ENCODE measurements at places on chromosomes 13 and 19.
A peak's percentile ranks its signal among the peaks of the same experiment; 100 is the strongest.

DNA sequence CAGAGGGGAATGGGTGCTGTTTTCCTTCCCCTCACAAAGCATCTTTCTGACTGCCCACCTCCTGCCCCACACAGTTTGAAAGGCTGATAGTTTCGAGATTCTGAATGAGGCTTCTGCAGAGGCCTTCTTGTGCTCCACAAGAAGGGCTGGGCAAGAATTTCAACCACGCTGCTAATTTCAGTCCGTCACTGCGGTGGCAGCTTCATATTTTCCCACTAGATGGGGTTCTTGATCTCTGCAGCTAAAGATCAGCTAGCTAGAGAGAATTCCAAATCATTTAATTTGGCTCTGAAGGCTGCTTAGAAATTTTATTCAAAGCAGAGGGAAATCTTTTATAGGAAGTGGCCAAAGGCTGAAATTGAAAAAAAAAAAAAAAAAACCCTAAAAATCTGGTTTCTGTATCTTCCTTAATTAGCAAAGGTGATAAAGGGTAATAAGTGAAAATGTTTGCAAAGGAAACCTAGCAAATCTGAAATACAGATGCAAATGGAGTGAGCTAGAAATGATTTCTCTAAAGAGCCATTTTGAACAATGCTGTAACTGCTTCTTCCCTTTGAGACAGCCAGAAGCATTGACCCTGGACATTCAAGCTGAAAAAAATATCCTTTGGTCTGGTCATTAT, 38.0 kb upstream of the C13orf42 start:
- DNase-seq: no peak

DNA sequence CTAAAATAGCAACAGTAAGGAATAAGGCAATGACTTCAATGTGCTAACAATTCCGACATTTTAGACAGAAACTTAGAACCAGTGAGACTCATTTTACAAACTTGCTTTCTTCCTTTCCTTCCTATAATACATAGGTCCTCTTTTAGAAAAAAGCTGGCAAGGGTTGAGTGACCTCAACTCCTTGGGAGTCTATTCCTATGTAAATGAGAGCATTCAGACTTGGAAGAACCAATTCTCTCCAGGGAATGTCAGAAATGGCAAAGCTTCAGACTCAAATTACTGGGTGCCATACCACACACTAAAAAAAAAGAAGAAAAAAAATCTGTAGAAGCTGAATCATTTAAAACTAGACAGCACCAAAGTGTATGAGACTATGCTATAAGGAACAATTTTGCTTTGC, 1328.2 kb downstream of the OLFM4 start:
- no peak for DNase-seq

- no peak for DNase-seq
Measured at GRCh38 chr19:49564616-49565045, 15.7 kb downstream of the NOSIP start.

DNA sequence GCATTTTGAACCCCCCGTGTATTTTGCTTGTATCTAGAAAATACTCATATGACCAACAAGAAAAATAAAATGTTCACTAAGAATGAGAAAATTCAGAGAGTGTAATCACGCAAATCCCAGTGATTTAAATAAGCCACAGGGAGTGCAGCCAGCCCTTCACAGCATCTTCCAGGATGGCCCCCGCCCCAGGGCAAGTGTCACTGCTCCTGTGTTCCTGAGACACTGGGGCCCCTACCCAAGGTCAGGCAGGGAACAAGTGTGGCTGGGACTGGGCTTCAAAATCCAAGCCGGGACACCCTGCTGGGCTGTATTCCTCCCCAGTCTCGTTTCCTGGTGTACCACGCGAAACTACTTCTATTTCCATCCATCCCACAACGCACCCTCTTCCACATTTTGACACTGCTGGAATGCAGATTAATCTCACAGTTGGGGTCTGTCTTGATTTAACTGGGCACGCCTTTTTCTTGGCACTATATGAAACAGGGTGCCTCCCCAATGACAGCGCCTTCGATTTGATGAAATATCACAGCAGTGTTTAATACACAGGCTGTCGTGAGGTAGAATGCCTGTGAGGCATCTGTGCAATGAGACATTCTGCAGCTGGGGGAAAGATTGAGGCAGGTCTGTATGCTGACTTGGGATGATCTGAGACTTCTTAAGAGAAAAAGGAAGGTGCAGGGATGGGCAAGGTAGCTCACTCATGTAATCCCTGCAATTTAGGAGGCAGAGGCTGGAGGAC, 18.3 kb upstream of the CCNP start:
- DNase-seq: no peak

GRCh38 chr19:38849860-38850435, at the start of gene HNRNPL:
TSS of gene HNRNPL (minus strand) at chr19:38849986. CDS start at chr19:38849966, 20 bp downstream.
- peak; percentile 99 for DNase-seq

- DNase-seq: no peak
Measured at GRCh38 chr19:30631033-30631370, 258.8 kb downstream of the ZNF536 start.

- DNase-seq: no peak
Measured at GRCh38 chr19:50465986-50466705, 10.2 kb upstream of the EMC10 start.

DNA sequence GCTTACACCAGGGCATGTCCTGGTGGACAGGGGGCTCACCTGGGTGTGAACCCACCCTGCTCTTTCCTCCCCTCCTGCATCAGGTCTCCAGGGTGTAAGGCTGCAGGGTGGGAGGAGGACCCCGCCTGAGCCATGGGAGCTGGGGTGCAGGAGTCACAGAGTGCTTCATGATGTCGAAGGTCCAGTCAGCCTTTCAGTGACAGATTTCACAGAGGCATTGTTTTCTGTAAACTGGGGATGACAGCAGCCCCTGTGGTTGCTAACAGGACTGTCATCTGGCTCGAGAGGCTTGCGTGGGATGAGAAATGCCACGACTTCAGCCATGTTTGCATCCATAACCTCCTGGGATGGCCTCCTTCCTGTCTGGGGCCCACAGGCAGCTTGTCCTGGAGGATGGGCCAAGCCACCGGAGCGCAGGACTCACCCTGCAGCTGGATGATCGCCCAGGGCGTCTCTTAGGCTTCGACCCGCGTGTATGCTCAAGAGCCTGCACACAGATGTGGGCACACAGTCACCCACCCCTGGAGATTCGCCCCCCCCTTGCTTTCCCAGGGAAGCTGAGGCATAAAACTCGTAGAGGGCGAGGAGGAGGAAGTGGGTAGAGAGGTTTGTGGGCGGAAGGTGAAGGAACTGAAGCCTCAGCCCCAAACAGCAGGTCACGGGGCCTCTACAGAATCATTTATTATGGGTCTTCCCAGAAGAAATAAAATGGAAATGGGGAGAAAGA, 4.9 kb downstream of the NANOS3 start:
- peak; percentile 33 for DNase-seq

- DNase-seq: no peak
Measured at GRCh38 chr13:77833331-77833863, 85.2 kb downstream of the EDNRB start.

- no peak for DNase-seq
Measured at GRCh38 chr19:48646722-48647216, 782 bp upstream of the CA11 start.

DNA sequence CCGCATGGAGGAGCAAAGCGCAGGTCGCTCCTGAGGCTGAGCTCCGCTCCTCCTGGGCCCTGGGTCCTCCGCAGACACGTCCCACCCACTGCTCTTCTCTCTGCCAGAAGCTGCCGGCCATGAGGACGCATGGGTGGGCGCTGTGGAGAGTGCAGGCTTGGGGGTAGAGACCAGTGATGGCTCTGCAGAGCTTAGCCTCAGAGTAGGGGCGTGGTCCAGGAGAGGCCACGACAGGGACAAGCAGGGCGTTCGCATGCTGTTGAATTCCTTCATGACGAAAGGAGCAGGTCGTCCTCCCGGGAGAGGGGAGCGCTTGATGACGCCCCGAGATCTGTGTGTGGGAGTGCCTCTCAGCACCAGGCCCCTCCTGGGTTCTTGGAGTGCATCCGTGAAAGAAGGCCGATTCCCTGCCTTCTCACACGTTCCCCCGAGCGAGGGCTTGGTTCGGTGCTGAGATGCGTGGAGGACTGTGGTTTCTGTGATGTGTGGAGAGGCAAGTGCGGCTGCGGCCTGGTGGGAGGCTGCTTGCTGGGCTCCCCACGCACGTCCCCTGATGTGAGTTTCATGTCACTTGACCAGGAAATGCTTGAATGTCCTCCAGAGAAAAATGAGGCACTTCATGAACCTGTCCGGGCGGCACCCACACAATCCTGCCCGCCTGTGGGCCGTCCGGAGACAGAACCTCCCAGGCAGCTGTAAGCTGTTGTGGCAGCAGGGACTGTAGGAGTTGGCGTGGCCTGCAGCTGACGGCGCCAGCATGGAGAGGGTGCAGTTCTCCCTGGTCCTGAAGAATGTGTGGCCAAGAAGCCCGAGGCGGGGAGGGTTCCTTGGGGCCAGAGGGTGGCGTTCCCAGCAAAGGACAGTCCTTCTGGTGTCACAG, 4.5 kb downstream of the SF3A2 start:
- no peak for DNase-seq
